Fibroblast of the conjunctiva (primary cell): ENCODE measurements at places on chromosomes 13 and 19.

DNA sequence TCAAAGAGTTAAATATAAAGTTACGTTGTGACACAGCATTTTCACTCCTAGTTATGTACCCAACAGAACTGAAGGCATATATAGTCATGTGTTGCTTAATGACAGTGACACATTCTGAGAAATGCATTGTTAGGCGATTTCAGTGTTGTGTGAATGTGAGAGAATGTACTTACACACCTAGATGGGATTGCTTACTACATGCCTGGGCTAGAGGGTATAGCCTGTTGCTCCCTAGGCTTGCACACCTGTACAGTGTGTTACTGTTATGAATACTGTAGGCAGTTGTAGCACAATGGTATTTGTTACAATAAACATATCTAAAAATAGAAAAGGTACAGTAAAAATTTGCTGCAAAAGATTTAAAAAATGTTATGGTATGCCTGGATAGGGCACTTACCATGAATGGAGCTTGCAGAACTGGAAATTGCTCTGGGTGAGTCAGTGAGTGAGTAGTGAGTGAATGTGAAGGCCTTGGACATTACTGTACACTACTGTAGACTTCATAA is 89.2 kb downstream of the DHRS12 start:
- DNase-seq = no peak

DNA sequence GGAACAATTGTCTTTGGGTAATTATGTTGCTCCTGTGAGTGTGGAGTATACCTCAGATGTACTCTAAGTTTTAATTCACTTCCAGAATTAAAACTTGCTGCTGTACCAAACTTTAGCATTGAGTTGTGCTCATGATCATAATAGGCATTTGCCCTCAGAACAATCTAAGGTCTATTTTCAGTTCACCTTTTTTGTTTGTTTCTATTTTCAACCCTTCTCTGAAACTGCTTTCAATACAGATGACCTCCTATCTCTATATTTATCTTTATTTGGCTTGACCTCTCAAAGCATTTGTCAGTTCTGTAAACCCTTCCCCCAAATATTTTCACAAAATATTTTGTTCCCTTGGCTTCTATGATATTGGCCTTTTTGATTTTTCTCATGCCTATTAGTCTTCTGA is 873.0 kb downstream of the OLFM4 start:
- DNase-seq = no peak

DNA sequence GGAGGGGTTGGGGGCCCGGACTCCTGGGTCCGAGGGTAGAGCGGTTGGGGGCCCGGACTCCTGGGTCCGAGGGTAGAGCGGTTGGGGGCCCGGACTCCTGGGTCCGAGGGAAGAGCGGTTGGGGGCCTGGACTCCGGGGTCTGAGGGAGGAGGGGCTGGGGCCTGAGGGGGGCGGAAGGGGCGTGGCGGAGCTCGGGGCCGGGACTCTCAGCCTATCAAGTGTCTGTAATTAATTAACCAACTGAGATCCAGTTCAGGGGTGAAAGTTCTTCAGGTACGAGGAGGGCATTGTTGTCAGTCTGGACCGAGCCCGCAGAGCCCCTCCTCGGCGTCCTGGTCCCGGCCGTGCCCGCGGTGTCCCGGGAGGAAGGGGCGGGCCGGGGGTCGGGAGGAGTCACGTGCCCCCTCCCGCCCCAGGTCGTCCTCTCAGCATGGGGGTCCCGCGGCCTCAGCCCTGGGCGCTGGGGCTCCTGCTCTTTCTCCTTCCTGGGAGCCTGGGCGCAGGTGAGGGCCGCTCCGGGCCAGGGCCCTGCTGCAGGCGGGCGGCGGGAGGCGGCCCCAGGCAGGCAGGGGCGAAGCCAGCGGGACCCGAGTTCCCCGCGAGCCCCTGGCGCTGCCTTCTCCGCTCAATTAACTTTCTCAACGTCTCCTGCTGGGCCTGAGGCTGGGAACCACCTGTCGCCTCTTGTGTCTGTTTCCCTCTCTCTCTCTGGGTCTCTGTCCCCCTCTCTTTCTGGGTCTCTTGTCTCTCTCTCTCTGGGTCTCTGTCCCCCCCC is 697 bp downstream of the FCGRT start:
- DNase-seq = no peak

DNA sequence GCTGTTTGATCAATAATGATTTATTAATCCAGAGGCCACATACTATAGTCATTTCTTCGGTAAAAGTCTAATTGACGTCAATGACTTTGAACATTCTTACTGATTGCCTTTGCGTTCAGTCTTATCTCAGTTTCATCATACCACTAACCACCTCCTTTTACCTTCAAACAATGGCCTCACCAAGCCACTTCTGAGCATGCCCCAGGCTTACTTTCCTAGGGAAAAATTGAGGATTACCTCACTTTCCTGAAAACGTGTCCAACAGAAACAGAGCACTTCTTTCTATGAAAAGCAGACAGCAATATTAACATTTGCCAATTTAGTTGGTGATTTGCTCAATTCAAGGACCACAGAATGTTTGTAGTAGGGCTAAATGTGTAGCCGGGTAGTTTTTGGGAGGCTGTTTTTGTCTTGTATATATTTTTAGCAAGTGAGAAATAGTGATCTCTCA is 157.6 kb downstream of the KLF5 start:
- peak; percentile 72 for DNase-seq

- no peak for DNase-seq
Observed at GRCh38 chr13:28744091-28744536, 25.3 kb upstream of the SLC46A3 start.

- no peak for DNase-seq
Observed at GRCh38 chr13:77113496-77113895, 86.5 kb upstream of the FBXL3 start.

GRCh38 chr19:38172001-38172400 is 52.0 kb downstream of the DPF1 start:
- DNase-seq = no peak

DNA sequence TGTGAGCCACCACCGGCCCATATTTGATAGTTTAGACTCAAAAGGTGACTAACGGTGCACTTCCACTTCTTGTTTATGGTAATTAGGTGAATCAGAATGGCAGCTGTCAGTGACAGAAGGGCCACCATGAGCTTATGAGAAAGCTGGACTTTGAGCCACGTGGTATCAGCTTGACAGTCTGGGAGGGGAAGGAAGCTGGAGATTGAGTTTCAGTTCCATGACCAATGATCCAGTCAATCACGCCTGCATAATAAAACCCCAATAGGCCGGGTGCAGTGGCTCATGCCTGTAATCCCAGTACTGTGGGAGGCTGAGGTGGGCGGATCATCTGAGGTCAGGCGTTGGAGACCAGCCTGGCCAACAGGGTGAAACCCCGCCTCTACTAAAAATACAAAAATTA is 8.2 kb downstream of the EID2B start:
- DNase-seq = no peak

- DNase-seq = no peak
Observed at GRCh38 chr13:51244637-51245405, 22.6 kb downstream of the FAM124A start.

- no peak for DNase-seq
Observed at GRCh38 chr19:6717441-6717971, 2.9 kb downstream of the C3 start.
